ENCODE measurements at places on chromosomes 16 and 17.

DNA sequence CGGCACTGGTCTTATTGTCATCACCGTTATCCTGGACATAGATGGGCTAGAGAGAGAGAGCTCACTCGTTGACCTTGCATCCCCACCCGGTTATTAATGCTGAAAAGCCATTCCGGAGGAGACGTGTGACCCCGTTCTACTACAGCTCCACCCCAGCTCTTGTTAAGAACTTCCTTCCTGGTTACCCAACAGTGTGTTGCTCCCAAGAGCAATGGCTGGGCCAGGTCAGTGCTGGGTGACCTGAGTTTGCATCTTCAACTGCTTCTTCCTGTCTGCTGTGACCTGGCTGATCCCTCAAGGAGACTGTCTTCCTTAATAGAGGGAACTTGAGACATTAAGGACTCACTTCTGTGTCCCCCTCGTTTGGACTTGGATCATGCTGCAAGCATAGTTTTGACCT is 96.1 kb upstream of the SDK2 start:
- no peak for DNase-seq

GRCh38 chr17:9313346-9313745 is 262.3 kb downstream of the STX8 start:
- no peak for DNase-seq

GRCh38 chr17:47808830-47809480 is 12.6 kb downstream of the OSBPL7 start:
- no peak for DNase-seq

GRCh38 chr17:73974536-73974935 is 228.9 kb upstream of the RPL38 start:
- DNase-seq, result no peak

DNA sequence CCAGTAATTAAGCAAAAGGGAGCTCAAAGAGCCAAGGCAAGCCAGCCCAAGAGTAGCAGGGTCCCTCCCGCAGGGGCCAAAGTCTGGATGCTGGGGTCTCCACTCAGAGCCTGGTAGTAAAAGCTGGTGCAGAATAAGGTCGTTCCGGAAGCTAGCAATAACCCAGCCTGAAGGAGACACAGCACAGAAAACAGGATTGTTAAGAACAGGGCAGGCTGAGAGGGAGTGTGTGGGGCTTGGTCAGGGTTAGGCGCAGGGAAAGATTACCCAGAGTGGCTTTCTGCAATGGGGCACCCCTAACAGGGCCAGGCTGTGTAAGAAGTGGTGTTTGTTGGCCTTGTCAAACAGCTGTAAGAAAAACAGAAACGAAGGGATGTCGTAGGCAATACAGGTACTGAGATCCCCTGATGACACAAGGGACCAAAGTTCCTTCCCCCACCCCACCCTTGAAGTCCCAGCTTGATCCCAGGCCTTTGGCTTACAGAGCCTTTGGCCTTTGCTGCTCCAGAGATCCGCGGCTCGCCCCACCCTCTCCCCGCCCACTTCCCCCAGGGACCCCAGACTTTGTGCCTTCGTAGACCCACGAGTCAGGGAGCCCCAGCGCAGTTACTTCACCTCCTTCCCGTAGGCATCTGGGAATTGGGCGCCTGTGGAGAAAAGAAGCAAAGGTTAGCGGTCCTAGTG is 712 bp downstream of the TMEM256 start:
- no peak for DNase-seq

GRCh38 chr16:67474551-67475455 is 6.2 kb downstream of the ATP6V0D1 start:
- DNase-seq, result no peak

- DNase-seq, result peak; percentile 55
Observed at GRCh38 chr17:81667754-81668153, 1.2 kb downstream of the CCDC137 start.

- DNase-seq, result no peak
Observed at GRCh38 chr16:29789775-29790182, 772 bp upstream of the KIF22 start.
